ENCODE measurements at places on chromosomes 6 and 20.
A peak's percentile ranks its signal among the peaks of the same experiment; 100 is the strongest.

DNA sequence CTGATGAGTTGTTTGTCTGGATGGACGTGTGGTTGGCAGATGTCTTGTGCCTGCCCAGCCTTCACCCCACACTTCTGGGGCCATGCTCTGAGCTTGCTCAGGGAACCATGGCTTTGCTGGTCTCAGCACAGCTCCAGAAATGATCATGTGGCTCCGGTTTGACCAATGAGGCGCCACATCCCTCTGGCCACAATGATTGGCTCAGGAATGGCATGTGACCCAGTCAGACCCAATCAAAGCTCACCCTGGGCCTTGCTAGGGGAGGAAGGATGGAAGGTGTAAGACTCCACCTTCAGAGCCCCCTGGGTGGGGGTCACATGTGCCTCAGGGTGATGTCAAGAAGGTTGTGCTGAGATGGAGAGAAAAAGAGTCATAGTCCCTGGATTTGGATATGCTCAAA lies 281.6 kb upstream of the SULF2 start:
- no peak for DNase-seq

GRCh38 chr6:31214516-31214915 lies 44.0 kb upstream of the POU5F1 start:
- DNase-seq = no peak

DNA sequence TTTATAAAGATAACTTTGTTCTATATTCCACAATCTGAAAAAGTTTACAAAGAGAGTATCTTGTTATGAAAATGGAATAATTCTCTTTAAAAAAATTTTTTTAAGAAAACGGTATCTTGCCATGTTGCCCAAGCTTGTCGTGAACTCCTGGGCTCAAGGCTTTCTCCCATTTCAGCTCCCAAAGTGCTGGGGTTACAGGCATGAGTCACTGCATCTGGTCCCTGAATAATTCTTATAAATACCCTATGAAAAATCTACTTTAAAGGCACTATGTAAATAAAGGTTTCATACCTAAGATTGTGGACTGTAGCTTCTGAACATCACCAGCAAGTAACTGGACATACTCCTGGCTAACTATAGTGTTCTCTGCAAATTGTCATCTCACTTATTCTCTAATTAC lies 60.3 kb downstream of the SAMD3 start:
- DNase-seq = no peak

- no peak for DNase-seq
Measured at GRCh38 chr20:8447262-8448120, 315.4 kb downstream of the PLCB1 start.

GRCh38 chr20:47934761-47935160 lies 149.5 kb upstream of the SULF2 start:
- DNase-seq = no peak

DNA sequence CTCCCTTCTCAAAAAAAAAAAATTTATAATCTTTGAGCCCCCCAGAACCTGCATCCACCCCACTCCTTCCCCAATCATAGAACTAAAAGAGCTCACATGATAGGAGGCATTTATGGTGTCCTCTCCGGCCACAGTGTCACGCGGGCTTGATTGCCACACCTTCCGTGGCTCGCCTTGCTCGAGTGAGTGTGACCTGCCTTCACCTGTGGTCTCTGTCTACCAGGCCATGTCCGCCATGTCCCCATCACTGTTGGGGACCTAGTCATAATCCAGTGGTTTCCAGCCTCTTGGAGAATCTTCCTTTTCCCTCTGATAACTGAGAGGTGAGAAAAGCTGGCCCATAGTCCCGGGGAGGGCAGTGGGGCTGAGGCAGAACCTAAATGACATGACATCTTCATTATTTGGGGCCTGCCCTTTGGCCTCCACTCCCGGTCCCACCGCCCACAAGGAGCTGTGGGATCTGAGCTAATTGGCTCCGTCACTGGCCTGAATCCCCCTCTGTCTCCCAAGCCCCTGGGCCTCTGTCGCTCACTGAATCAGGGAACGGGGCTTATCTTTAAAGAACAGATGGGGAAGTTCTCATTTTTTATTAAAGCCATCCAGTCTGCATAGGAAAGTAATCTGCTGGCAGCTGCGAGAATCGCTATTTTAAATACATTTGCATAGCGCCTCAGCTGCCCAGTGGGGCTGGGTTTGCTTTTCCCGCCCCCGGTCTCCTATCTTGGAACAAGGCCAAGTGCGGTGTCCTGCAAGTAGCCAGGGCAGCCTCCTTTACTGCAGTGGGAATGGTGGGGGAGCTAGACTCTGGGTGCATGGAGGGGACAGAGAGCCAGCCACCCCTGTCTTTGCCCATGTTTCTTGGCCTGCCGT lies 197.6 kb upstream of the PMEPA1 start:
- no peak for DNase-seq

GRCh38 chr6:158575550-158575949 lies 15.7 kb downstream of the TMEM181 start:
- no peak for DNase-seq

- DNase-seq = no peak
Measured at GRCh38 chr6:63022631-63023030, 188.6 kb upstream of the FKBP1C start.

DNA sequence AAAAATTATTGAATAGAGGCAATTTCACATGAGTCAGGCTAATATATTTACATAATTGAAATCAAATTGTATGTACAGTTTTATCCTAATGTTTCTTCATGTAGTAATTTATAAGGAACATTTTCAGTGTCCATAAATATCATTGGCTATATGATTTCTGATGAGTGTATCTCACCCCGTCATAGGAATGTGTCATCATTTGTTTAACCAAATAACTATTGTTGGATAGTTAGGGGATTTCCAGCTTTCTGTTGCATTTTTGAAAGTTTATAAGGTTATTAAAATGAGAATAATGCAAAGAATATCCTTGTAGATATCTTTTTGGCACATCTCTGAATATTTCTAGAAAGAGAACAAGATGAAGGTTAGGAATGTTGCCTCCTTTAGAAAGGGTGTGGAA lies 39.0 kb downstream of the SYTL3 start:
- no peak for DNase-seq

DNA sequence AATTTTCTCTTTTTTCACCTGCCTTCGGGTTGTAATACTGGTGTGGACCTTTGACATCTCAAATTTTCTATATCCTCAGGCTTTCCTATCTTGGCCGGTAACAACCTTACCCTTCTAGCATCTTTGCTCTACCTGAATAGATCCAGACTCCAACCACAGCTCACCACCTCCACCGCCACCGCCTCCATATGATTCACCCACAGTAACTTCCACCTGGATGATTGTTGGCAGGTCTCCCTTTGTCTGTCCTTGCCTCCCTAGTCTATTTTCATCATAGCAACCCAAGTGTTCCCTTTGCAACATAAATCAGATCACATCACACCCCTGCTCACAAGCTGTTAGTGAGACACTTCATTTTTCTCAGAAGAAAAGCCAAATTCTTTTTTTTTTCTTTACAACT lies 525.8 kb upstream of the POU3F2 start:
- no peak for DNase-seq

DNA sequence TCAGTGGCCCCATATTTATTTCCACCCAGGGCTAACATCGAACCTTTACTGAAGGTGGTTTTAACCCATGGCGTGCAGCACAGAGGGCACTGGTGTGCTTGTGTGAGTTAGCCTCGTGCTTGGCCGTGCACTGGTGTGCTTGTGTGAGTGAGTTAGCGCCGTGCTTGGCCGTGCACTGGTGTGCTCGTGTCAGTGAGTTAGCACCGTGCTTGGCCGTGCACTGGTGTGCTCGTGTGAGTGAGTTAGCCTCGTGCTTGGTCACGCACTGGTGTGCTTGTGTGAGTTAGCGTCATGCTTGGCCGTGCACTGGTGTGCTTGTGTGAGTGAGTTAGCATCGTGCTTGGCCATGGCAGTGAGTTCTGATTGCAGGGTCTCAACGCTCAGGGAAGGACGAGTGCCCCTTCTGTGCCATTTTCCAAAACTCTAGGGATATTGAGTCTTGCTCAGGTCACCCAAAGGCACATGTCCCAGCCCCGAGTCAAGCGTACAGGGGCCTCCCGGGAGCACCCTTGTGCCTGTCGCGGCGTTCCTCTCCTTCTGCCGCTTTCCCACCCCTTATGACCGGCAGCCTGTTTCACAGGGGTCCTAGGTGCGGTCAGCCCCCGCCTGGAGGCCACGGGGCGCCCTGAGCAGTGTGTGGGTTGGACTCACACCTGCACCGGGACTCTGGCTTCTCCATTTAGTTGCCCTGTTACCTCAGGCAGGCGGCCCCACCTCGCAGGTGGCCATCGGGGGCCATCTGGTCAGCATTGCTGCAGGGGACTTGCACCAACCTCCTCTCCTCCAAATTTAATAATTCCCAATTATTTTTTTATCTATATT lies 399.1 kb downstream of the CDH4 start:
- no peak for DNase-seq

- no peak for DNase-seq
Measured at GRCh38 chr6:125835221-125835744, 44.5 kb downstream of the NCOA7 start.

- DNase-seq = no peak
Measured at GRCh38 chr6:116764961-116765841, at the start of gene FAM162B. TSS of gene FAM162B (minus strand) at chr6:116765719. CDS start at chr6:116765576, 143 bp downstream.

- no peak for DNase-seq
Measured at GRCh38 chr20:22555791-22556564, 28.4 kb downstream of the FOXA2 start.

DNA sequence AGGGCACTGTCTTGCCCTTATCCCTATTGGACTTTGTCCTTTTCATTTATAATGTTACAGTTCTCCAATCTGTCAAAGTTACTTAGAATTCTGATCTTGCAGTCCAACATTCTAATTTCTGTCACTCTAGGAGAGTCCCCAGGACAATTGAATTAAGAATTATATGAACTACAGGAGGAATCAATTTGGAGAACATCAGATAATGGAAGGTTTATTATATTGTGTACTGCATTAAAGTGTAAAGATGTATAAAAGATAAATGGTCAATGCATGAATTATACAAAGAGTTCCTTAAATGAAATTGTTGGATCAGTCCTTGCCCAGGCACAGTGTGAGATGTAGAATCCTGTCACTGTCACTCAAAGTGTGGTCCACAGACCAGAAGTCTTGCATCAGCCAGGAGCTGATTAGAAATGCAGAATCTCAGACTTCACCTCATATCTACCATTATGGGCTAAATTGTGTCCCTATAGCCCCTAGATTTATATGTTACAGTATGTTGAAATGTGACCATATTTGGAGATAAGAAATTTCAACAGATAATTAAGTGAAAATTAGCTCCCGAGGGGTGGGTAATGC lies 145.5 kb downstream of the BTBD3 start:
- no peak for DNase-seq

- DNase-seq = peak; percentile 77
Measured at GRCh38 chr20:63957004-63957689, 931 bp upstream of the UCKL1 start.

DNA sequence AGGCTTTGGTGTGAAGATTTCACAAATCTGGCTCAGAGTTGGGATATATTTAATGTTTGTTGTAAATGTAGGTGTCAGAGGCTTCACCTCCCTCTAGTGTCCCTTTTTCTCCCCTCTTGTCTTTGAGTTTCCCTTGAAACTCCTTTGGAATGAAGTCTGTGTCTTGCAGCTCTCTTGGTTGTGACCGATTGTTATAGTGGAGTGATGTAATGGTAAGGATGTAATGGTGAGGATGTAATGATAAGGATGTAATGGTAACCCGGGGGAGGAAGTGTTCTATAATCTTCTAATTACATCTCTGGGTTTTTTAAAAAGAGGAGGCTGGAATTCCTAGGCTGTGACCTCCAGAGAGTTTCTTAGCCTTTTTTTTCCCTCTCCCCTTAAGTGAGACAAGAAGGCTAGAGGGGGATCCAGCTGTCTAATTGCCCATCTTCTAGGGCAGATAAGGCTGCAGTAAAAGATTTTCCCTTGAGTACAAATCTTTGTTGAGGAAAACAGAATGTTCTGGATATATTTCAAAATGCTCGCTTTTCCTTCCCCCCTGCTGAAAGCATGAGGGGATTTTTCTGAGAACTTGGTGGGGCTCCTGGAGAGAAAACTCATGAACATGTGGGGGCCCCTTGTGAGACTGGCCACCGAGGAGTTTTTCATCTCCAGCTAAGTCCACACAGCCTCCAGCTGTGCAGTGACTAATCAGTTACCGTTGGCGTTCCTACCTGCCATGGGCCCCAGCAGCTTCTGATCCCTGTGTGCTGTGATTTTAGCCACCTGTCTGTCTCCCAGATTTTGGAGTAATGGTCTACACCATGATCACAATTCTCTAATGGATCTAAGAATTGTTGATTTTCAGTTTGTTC lies 156.7 kb upstream of the PMEPA1 start:
- no peak for DNase-seq
